Stimulated activated CD4-positive, alpha-beta T cell treated with anti-CD3 and anti-CD28 coated beads, TNF-alpha, amount 100 ng/mL, for 24 hours (primary cell): ENCODE measurements at places on chromosomes 7 and 10.

DNA sequence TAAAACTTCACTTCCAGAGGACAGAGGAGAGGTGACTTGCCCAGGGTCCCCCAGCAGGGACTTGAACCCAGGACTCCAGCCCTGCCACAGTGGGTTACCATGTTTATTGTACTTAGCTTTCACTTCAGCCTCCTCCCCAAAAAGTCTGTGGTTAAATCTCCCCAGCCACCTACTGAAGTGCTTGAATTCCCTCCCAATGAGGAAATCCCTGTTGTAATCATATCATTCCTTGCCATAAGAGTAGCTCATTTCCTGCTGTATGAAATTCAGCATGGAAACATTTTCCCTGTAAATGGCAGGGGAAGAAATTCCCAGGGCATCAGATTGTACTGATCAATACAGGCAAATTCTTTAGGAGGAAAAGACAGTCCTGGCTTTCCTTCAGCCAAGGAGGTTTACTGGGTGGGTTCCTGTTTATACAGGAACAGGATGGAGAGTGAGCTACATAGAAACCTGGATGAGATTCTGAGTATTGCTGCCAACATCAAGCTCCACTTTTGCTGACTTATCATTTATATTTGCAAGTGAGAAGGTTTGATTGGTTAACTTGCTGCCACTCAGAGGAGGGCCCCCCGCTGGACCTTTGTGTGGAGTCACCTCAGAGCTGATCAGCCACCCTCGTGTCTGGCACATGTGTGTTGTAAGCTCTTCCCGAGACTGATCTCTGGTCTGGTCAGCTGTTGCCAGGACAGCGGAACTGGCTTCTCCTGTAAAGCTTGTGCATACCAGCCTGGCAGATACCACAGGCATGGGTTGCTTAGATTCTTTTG, 16.4 kb upstream of the PDZD8 start:
- no peak for DNase-seq

- no peak for DNase-seq
These were observed 41.8 kb downstream of the PFKFB3 start for GRCh38 chr10:6244510-6244909.

DNA sequence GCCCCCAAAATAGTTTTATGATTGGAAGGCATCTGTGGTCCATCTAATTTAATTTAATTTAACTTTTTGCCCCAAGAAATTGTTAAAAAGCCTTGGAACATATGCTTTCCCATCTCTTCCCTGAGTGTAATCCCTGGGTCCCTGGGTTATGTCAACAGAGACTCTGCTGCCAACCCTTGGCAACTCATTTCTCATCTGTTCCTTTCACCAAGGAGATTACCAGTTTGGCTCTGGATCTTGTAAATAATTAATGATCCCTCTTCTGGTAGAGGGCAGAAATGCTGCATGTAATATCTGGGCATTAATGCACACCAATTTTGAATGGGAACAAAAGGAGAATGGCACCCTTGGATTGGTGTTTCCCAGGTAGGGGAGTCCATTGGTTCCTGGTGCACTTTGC, 514.2 kb downstream of the CCSER2 start:
- DNase-seq, result no peak

GRCh38 chr10:87559392-87559791, 54.7 kb downstream of the MINPP1 start:
- no peak for DNase-seq

- no peak for DNase-seq
These were observed 276.5 kb downstream of the HDAC9 start for GRCh38 chr7:18771834-18772566.

GRCh38 chr7:151385626-151386300, 24.1 kb downstream of the WDR86 start:
- no peak for DNase-seq

DNA sequence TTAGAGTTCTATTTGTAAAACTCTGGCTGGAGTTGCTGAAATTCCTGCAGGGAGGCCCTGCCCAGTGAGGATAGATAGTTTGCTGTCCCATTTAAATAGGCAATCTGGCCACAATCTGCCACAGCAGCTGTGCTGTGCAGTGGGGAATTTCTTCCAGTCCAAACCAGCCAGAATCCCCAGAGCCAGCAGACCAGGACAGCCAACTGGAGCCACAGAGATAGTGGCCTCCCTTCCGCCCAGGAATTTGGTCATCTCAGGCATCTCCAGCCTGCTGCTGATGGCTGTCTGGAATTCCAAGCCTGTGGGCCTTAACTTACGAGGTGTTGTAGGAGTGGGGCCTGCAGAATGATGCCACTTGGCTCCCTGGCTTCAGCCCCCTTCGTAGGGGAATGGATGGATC, 643.4 kb downstream of the DNAJB9 start:
- DNase-seq, result no peak

- no peak for DNase-seq
These were observed 66.4 kb downstream of the HK1 start for GRCh38 chr10:69344591-69345252.

GRCh38 chr7:23164846-23165245, 17.0 kb upstream of the NUP42 start:
- DNase-seq, result no peak

DNA sequence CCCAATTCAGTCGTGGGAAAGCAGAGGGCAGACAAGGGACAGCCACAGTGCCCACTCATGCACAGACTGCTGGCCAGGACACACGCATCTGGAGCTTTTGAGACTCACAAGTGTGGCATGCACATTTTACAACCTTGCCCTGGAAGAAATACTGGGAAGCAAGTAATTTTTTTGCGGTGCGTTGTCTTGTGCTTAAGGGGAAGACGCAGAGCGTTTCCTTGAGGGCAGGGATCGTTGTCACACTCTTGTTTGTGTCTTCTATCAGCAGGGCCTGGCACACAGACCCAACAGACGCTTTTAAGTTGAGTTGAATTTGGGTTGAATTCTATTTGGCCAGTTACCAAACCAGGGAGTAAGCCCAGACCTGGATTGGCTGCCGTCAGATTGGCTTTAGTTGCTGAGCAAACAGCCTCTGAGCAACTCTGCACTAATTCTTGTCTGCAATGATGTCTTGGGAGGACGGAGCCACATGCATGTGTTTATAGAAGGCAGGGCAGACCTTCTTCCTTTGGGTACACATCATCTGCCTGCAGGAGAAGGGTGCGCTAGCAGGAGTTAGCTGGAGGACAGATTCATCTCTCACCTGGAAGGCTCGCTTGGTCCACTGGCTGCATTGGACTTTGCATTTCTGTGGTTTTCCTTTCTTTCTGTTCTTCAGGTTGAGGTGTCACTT, 38.4 kb downstream of the IL2RA start:
- no peak for DNase-seq

DNA sequence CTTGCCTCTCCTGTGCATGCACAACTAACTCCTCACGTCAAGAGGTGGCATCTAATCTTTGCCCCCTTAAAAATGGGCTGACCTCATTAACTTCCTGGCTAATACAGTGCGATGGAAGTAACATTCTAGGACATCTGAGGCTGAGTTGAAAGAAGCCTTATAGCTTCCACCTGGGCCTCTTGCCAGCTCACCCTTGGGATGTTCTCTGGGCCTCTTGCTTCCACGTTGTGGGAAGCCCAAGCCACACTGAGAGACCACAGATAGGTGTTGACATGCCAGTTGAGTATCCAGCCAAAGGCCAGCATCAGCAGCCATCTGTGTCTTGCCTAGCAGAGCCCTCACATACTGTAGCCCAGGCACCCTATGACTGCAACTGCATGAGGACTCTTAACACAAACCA, 60.8 kb upstream of the GDF10 start:
- DNase-seq, result no peak

GRCh38 chr10:11795101-11795920, 27.8 kb upstream of the PROSER2 start:
- no peak for DNase-seq

DNA sequence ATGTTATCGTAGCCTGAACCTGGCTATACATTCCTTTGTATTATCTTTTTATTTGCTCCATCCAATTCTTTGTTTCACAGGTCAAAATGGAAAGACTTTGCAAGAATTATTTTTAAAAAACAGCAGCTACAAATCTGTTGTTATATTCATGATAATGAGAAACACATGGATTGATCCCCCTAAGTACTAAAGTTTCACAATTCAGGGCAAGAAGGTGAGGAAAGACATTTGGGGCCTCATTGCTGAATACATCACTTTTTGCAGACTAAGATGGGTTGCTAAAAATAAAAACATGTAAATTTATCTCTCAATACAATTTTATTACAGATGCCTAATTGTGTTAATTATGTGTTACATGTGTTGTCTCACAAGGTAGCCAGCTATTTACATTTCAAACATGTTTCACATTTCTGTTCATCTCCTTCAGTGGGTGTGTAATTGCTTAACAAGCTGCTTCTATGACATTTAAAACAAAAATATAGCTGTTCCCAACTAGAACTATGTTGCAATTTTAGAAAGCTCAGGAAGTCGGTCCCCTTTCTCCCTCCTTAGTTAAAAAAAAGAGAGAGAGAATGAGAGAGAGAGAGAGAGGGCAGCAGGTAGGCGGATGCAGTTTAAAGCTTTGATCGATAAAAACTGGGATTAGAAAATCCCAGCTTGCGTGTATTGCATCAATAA, 606.3 kb upstream of the FZD8 start:
- no peak for DNase-seq

- DNase-seq, result no peak
These were observed 2.1 kb downstream of the ENTPD7 start for GRCh38 chr10:99661377-99661763.

GRCh38 chr7:147311336-147311735, 1194.7 kb downstream of the CNTNAP2 start:
- no peak for DNase-seq

GRCh38 chr7:116148626-116149025, 61.7 kb upstream of the TES start:
- no peak for DNase-seq
